Panc1 (cell line): ENCODE measurements at places on chromosomes 7 and 10.

DNA sequence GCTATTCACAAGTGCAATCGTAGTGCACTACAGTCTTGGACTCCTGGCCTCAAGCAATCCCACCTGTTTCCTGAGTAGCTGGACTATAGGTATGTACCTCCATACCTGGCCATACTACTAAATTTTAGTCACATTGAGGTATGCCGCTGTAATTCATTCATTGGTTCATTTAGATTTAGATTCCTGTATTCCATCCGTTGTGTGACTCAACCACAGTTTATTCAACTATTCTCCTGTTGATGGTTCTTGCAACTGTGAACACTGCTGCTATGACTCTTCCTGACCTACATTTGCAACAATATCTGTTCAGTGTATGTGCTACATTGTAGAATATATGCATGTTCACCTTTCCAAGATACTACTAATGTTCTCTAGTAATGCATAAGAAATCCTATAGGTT is 8.0 kb upstream of the ZCCHC24 start:
- no peak for DNase-seq

DNA sequence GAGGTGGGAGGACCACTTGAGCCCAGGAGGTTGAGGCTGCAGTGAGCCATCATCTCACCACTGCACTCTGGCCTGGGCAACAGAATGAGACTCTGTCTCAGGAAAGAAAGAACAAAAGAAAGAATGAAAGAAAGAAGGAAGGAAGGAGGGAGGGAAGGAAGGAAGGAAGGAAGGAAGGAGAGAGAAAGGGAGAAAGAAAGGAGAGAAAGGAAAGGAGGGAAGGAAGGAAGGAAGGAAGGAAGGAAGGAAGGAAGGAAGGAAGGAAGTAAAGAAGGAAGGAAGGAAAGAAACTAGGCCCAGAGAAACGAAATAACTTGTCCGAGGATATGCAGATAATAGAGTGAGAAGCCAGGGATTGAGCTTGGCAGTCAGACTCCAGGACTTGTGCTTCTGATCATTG is 102.1 kb downstream of the SKIDA1 start:
- no peak for DNase-seq

GRCh38 chr7:55109404-55110167 is 90.8 kb downstream of the EGFR start:
- no peak for DNase-seq

DNA sequence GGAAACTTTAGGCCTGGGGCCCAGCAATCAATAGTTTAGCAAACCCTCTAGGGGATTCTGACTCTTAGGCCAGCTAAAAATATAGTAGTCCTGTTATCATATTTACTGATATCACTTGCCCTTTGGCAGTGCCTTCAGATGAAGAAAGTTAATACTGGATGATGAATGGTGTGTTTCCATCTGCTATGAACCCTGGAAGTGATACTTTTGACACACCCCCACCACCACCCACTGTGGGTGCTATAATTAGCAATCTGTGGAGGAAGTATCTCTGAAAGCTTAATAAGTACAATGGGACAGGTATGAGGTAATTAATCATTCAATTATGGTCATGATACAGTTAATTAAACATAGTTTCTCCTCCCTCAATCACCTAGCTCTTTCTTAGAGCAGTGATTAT is 90.4 kb upstream of the LRRTM3 start:
- DNase-seq = no peak

DNA sequence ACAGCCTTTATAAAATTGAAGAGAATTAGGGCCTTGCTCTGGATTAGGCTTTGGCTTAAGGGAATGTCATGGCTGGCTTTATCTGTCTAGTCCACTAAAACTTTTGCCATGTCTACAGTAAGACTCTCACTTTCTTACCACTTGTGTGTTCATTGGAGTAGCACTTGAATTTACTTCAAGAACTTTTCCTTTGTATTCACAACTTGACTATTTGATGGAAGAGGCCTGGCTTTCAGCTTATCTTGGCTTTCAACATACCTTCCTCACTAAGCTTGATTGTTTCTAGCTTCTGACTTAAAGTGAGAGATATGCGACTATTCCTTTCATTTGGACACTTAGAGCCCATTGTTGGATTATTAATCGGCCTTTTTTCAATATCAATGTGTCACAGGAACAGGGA is 96.1 kb downstream of the TPST1 start:
- DNase-seq = no peak

DNA sequence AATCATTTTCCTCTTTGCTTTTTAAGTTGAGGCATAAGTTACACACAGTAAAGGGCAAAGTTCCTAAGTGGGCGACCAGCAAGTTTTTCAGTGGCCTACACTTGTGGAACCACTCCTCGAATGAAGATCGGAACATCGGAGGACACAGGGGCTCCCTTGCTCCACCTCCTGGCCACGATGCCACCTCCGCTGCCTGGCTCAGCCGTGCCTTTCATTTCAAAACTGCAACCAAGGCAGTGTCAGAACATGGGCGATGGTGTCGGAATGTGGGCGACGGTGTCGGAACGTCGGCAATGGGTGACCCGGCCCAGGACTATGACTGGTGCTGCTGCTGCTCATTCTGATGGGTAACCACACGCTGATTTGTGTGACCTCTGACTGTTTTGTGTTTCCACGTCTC is 9.6 kb upstream of the VIPR2 start:
- DNase-seq = no peak

- DNase-seq = no peak
Measured at GRCh38 chr10:35388197-35388596, 51.9 kb downstream of the CCNY start.

DNA sequence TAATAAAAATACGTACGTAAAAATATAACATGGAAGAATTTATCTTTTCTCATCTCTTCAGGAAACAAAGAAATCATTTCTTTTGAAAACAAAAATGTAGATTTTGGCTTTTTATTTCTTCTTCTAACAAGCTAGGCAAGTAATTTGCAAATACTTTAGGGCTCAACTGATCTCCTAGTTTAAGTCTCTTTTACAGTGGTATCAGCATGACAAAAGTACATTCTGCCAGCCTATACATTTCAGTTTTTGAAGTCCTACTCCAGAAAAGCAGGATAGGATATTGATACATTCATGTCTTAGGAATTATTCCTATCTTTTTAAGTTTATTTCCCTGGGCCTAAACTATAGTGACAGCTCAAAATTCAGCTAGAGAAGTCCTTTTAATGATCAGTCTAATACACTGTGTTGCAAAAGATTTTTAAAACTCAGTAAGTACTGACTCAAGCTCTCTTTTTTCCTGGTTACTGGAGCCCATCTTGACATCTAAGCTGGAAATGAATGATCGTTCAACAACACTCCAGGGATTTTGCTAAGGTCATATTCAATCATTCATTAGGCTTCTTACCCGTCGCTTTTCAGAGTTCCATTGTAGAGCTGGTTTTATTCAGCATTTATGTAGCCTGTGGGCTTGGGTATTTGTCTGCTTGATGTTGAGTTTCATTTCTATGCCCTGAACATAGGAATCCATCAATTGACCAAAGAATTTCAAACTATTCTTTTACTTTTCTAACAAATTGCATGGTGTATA is 12.2 kb upstream of the FAM53B start:
- DNase-seq = no peak

DNA sequence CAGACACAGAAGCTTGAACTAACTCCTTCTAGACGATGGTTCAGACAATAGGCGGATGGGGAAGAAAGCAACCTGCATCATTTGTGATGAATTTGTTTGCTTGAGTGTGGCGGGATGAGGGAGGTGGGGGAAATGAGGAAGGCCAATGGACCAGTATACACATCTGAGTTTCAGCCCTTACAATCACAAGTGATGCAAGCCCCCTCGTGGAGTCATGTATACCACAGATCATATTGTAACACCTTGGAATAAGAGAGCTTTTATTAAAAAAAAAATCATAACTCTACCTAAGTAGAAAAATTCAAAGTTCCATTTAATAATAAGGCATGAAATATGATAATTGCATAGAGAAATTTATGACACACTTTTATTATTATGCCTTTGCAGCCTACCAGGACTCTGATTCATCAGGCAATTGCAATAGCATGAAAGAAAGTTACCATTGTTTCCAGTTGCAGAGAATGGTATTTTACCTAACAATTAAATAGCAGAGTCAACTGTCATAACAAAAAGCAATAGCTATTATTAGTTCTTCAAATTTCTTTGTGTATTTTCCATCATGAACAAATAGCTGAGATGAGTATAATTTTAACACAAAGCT is 230.2 kb upstream of the AKR1E2 start:
- no peak for DNase-seq

DNA sequence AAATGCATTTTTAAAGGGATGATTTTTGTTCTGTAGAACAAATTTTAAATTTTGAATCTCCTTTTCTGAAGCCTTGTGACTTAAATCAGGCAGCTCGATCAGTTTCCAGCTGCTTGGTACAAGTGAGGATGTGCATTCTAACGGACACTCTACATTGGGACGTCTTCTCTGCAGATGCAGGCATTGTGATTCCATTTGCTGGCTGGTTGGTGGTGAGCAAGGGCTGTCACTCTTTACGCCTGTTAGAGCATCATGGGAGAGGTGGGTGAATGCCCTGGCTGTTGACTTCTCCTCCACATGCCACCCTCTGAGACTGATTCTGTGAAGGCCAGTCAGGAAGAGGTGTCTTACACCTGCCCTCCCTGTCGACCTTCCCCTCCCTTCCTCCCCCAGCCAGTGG is 240.5 kb upstream of the RNF32 start:
- no peak for DNase-seq

DNA sequence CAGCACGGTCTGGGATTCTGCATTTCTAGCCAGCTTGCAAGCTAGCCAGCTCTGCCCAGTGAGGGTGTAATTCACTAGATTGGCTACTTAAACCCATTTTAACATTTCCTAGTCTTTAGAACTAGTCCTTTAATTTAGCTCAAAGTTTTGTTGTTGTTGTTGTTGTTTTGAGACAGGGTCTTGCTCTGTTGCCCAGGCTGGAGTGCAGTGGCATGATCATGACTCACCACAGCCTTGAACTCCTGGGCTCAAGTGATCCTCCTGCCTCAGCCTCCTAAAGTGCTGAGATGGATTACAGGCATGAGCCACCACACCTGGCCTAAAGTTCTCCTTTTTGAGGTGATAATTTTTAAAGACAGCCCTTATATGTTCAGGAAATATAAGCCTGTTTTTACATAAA is 94.1 kb downstream of the BMPR1A start:
- no peak for DNase-seq

GRCh38 chr7:81707196-81707595 is 62.7 kb downstream of the HGF start:
- DNase-seq = no peak

DNA sequence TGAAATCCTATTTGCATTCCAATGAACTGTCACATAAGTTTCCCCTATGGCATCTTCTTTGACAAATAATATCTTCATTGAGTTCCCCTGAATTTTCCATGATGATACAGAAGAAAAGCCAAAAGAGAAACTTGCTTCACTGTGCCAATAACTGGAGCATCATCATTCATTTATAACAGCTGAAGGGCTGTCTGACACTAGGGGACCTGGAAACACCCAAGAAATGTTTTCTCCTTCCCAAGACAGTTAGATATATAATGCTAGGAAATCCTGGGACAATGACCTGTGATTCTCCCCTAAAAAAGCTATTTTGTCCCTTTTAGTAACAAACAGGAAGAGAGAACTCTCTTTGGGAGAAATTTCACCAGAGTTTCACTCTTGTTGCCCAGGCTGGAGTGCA is 133.6 kb downstream of the SEMA3C start:
- DNase-seq = no peak

GRCh38 chr10:72353028-72353964 is 1.4 kb downstream of the DNAJB12 start:
- DNase-seq = no peak

DNA sequence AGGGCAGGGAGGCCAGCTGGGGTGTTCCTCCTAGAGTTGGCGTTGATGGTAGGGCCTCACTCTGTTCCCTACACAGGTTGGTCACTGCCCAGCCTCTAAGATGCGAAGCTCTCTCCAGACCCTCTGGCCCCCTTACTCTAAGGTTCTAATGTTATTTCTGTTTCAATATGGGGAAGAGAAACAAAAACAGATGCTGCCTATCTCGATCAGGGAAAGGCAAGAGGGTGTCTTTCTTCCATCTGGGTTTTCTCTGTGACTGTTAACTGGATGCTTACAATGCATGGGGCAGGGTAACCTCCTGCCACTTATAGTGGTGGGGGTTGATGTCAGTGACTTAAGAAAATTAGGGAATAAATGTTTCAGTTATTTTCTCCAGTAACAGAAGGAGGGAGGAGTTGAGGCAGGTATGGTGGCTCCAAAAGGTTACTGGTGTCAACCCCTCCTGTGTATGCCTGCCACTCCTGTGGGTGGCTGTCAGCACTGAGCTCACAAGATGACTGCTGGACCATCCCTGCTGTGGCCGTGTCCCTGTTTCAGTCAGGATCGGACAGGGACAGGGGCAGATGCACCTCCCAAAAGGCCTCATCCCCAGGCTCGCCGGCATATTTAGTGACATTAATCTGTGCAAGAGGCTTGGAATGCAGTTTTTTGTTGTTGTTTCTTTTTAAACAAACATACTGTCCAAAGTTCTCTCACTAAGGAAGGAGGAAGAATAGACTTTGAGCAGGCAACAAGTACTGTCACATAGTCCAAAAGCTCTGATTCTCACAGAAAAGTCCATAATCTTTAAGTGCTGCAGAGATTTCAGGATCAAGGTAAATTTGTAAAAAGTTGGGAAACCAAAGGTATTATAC is 39.6 kb upstream of the SYPL1 start:
- no peak for DNase-seq

DNA sequence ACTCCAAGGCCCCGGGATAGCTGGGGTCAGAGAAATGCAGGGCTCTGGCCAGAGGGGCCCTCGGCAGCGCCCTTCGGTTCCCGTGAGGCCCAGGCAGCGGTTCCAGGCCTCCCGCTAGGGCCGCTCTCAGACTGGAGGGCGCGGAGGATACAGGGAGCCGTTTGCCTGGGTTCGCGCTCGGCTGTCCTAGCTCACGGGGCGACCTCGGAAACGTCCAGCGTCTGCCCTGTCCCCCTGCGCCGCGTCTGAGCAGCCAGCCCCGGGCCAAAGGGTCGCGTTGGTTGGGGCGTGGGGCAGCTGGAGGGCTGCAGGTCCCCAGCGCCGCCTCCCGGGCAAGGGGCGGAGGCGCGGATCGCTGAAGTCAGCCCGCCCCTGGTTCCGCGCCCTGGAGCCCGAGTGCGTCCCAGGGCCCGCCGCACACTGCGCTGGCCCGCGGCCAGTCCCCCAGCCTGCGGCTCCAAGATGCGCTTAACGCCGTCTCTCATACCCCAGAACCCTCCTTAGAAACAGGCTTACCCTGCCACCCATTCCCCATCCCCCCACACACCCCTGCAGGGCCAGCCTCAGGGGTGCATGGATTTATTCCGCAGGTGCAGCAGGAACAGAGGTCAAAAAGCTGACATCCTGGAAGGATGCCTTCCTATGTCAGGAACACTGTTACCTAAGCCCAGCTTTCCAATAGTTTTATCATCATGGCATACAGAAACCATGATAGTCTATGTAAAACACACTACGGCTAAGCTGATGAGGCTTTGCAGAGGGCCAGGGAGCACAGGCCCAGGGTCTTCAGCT is 22.1 kb upstream of the OPN4 start:
- no peak for DNase-seq

DNA sequence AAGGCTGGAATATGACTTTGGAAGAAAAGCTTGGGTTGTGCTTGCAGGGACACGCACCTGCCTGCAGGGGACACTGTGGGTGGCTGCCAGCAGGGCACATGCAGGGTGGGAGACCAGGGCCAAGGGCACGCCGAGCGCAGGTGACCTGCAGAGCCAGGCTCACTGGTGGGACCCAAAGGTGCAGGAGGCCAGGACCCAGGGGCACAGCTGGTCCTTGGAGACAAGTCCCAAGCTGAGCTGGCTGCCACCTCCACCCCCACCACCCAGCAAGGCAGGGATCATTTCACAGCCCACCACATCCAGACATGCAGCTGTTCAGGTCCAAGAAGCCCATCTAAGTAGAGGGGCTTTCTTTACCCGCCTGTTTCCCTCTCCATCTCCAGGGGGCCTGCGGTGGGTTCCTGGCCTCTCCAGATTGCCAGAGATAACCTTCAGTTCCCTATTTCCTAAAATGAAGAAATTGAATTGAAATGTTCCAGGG is 13.8 kb upstream of the CLIP2 start:
- no peak for DNase-seq
